ENCODE measurements at places on chromosomes 6 and 20.
A peak's percentile ranks its signal among the peaks of the same experiment; 100 is the strongest.

- DNase-seq, result peak; percentile 12
These were observed 547.2 kb downstream of the CD83 start for GRCh38 chr6:14664621-14665315.

- DNase-seq, result peak; percentile 52
These were observed 38.0 kb downstream of the HIVEP2 start for GRCh38 chr6:142906945-142907470.

- DNase-seq, result no peak
These were observed 264.3 kb upstream of the RIMS1 start for GRCh38 chr6:71621918-71622519.

GRCh38 chr20:40686434-40686882 is 2.6 kb downstream of the MAFB start:
- no peak for DNase-seq

- peak; percentile 54 for DNase-seq
These were observed 173.7 kb upstream of the ZNF217 start for GRCh38 chr20:53767206-53767930.

DNA sequence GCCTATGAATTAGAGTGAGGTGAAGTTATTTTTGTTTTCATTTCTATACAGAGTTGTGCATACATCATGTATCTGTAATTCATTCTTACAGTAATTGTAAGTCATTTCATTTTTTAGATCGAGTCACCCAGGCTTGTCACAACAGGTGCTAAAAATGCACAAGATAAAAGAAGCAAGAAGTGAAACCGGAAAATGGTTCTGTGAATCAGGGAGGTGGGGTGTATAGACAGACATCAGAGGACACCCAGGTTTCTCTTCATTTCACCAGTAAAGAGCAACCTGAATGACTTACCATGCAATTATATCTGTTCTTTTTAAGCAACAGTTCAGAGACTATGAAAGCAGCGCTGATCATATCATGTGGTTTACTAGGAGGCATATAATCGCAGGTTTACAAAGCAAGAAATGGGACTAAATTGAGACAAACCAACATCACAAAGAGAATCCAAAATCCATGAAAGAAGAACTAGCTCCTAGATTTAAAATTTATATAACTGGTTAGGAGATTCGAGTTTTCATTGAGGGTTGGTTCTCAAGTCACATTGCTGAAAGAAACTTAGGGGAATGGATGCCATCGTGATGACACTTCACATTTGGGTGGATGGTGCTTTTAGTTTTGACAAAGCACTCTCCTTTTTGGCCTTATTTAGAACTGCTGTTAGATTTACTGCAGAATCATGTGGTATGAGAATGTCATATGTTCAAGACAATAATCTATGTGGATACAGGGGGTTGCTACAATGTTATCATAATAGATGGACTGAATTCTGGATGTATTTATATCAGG is 27.9 kb upstream of the TBC1D7 start:
- DNase-seq, result peak; percentile 86

DNA sequence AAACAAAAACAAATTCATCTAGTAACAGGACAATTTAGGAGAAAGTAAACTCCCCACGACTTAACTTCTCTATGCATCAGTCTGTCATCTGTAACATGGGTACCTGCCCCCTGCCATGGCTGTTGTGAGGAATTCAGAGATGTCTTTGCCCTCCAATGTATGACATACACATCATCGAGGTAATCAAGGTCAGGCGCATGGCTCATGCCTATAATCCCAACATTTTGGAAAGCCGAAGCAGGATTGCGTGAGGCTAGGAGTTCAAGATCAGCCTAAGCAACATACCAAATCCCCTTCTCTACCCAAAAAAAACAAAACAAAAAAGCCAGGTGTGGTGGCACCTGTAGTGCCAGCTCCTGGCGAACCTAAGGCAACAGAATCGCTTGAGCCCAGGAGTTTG is 9.0 kb downstream of the EEF1A1 start:
- peak; percentile 18 for DNase-seq

DNA sequence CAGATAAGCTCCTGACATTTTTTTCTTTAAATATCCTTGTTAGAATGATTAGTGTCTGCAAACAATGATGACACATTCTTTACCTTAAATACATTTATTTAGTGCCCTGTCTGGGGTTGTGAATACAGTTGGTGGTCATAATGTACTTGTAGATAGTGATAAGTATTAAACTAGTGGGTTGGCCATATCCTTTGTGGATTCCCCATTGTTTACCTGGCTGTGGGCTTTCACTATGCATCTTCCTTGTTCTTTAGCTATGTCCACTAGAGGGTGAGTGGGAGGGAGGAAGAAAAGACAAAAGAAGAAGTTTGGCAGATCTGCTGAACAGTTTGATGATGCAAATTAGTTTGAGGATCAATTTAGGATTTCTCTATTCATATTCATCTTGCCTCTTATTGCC is 15.7 kb downstream of the HS3ST5 start:
- DNase-seq, result no peak

DNA sequence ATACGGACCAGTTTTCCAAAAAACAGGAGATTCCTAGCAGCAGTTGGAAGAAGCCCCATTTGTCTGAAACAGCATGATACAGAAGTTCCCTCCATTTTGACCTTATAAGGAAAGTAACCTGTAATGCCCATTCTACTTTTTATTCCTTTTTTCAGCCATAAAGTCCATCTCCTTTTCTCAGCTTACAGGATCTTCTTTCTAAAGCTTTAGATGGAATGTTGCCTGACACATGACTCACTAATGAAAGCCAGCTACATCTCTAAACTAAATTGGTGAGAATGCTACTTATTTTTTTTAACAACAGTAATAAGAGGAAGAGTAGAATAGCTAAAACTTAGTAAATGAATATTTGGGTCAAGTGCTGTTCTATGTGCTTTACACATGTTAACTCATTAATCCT is 234.1 kb downstream of the CDH26 start:
- no peak for DNase-seq

GRCh38 chr6:35417979-35418661 is 34.0 kb upstream of the FANCE start:
- DNase-seq, result no peak

DNA sequence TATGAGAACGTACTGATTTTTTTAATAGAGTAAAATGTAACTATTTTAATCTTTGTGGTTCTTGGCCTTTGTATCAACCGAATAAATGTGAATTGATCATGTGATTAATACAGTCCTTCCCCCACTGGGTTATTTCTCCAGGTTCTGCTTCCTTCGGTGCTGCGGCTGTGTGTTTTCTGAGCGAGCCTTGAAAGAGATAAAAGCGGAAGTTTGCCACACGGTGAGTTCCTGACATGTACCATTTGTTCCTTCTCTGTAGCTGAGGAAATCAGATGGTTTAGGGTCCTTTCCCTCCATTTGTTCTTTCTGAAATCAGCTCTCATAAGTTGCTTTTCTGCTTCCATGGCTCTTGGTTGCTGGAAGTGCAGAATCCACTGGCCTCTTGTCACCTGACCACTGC is 15.5 kb downstream of the RTF2 start:
- DNase-seq, result peak; percentile 67

- DNase-seq, result peak; percentile 43
These were observed 85.7 kb upstream of the NEDD9 start for GRCh38 chr6:11317885-11318771.

GRCh38 chr20:19141998-19142397 is 70.4 kb upstream of the SLC24A3 start:
- no peak for DNase-seq
